ENCODE measurements at places on chromosomes 13 and 19. TPM values are rescaled to one million over a fixed set of nuclear protein-coding genes. Genes with fewer than 3 reads are reported as not detected.

The LIPE gene
- total RNA-seq, result 1.3 TPM

The CDX2 gene
- total RNA-seq, result 1.2 TPM

The CPAMD8 gene
- 0.09 TPM for total RNA-seq

The LRRC63 gene
- total RNA-seq, result 0.08 TPM

The CRX gene
- total RNA-seq, result not detected

The TSHZ3 gene
- 2.2 TPM for total RNA-seq

The ZIM2 gene
- not detected for total RNA-seq

The ZSWIM9 gene
- total RNA-seq, result 7.2 TPM

The MAMSTR gene
- 0.23 TPM for total RNA-seq

The PTBP1 gene
- total RNA-seq, result 206 TPM

The ZGLP1 gene
- 1.9 TPM for total RNA-seq
